Adrenal gland (tissue), 19 donors: ENCODE measurements at places on chromosomes 2 and 18. TPM values are rescaled to one million over a fixed set of nuclear protein-coding genes. Genes with fewer than 3 reads are reported as not detected.
A peak's percentile ranks its signal among the peaks of the same experiment; 100 is the strongest.

DNA sequence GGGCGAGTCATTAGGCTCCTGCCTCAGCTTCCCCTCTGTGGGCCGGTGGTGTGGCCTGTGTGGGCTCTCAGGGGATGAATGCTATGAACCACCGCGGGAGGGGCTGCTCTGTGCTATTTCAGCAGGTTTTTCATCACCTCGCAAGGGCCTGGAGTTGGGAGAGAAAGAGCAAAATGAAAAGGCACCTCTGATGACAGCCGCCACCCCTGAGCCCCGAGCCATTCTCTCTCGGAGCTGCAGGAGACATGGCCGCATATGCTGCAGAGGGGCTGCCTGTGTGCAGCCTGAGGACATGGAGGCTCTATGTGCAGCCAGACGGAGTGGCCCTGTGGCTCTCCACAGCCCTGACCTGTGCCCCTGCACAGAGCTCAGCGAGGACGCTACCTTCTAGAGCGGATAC is 96.2 kb upstream of the CTDP1 start:
- no peak for DNase-seq

GRCh38 chr2:27640722-27641245 is 11.9 kb downstream of the GPN1 start:
- no peak for DNase-seq

DNA sequence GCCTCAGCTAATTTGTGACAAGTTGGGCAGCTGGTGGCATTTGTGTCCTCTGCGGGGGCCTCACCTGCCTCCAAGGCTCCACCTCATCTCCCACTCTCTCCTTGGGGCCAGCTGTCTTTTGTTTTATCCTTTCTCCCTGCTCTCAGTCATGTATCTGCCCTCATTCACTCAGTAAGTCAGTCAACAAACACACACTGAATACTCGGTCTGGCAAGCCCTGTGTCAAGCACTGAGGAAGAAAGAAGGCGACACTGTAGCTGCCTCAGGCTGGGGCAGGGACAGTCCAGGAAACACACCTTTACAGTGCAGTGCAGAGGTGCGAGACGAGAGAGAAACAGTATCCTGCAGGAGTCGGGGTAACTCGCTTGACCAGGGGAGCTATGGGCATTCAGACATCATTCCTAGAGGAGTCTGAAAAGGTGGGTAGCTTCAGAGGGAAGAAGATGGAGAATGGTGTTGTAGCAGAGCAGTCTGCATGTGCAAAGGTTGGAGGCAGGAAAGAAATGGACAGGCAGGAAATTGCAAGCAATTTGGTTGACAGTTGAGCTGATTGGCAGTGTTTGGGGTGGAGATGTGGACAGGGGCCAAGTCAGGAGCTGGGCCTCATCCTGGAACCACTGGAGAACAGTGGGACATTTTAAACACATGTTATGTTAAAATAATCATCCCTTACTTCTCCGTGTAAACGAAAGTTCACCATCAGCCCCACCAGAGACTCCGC is 34.9 kb downstream of the SCTR start:
- DNase-seq, result no peak

AQP12A gene
- polyA plus RNA-seq, result not detected

- no peak for DNase-seq
These were observed 414.3 kb downstream of the ZNF804A start for GRCh38 chr2:185012643-185013042.

MYO7B gene
- 1.5 TPM for polyA plus RNA-seq

- DNase-seq, result no peak
These were observed 22.5 kb downstream of the ALS2 start for GRCh38 chr2:201758234-201758633.

DNA sequence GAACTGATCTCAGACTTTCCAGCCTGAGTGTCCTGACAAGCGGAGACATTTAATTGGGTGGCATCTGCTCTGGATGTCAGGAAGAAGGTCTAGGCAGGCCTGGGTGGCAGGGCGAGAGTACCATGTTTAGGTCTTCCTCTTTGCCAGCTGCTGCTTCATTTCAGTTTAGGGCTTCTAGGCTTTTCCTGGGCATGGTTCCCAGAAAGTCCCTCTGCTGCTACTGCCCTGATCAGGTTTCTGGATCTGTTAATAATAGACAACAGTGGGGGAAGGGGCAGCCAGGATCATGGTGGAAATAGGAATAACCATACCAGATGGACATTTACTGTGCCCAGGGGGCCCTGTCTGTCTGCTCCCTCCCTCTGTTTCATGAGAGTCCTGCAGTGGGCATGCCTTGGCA is 2.3 kb upstream of the PLCD4 start:
- no peak for DNase-seq

DNA sequence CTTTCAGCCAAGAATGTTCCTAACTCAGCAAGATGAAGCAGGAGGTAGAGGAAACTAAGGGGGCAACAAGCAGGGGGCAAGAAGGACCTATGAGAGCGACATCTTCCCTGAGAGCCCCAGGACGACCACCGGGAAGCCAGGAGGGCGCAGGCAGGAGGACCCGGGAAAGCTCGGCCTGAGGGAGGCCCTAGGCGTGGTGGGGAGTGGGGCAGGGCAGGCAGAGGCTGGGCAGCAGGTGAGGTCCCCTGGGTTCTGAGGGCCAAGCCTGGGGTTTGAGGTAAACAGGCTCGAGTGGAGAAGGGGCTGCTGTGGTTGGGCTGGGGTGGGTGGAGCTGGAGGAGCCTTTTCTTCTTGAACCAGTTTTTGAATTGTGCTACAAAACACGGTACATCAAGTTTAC is 1.3 kb upstream of the ALPI start:
- DNase-seq, result no peak

DNA sequence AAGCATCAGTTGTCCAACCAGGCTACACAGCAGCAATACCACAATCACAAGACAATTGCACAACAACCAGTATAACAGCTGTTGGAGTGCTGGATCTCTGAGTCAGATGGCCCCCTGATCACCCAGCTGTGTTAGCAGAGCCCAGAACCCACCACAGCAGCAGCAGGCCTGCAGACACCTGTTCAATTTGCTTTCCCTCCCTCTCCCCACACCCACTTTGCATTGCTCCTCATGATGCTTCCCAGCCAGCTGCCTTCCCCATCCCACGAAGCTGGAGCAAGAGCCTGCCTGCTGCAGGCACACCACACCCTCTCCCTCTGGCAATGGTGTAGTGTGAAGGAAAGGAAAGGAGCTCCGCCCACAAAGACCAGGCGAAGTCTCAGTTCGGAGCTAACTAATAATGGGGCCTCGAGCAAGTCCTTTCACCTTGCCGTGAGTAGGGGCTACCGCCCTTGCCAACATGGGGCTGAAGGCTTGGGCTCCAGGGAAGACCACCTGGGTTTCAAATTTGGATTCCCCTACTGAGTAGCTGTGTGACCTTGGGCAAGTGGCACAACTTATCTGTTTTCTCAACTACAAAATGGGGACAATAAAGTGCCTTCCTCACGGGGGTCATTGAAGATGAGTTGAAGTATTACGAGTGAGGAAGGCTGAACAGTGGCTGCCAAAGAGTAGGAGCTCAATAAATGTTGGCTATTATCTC is 19.4 kb upstream of the ZBTB7C start:
- DNase-seq, result no peak

GRCh38 chr2:69709290-69709689 is 32.6 kb upstream of the ANXA4 start:
- DNase-seq, result no peak

DNA sequence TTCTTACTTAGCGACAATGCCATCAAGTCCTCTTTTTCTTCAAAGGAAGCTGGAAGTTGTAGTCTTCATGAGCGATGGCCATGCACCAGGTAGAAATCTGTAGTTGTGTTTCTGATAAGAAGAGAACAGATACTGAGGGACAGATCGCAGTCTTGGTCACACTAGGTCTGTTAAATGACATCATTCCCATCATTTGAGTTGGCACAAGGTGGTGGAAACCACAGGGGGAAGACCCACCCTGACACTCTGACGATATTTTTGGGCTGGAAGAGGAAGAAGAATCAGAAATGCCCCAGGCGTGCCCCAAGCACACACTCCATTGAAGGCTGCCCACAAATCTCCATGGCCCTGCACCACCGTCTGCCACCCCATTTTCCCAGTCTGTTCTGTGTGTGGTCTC is 89.0 kb upstream of the BOD1L2 start:
- no peak for DNase-seq

- DNase-seq, result no peak
These were observed 9.5 kb downstream of the SESTD1 start for GRCh38 chr2:179255129-179255528.

GRCh38 chr18:35732636-35733035 is 151.1 kb downstream of the GALNT1 start:
- DNase-seq, result no peak

PNPT1 gene
- polyA plus RNA-seq, result 35.7 TPM

- no peak for DNase-seq
These were observed 1362.2 kb upstream of the TMEFF2 start for GRCh38 chr2:193556766-193557470.

PLCL1 gene
- 3.1 TPM for polyA plus RNA-seq

DNA sequence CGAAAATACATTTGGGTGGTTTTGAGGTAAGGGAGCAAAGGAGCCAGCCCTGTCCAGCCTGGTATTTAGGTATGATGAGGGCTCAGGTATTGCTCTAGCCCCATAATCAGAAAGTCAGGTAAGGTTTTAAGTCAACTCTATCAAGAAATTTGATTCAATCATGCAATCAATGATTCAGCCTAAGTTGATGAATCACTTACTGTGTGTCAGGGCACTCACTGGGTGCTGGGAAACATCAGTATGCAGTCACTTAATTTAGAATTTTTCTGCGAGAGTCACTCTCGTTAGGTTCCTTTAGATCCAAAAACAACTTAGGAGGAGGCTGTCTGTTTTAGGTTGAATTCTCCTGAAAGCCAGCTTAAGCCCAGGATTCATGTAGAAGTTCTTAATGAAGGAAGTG is 17.7 kb upstream of the SERPINB2 start:
- DNase-seq, result no peak

- no peak for DNase-seq
These were observed 11.1 kb upstream of the CYS1 start for GRCh38 chr2:10091182-10091888.

GRCh38 chr2:165402162-165402561 is 67.3 kb upstream of the CSRNP3 start:
- DNase-seq, result no peak

DNA sequence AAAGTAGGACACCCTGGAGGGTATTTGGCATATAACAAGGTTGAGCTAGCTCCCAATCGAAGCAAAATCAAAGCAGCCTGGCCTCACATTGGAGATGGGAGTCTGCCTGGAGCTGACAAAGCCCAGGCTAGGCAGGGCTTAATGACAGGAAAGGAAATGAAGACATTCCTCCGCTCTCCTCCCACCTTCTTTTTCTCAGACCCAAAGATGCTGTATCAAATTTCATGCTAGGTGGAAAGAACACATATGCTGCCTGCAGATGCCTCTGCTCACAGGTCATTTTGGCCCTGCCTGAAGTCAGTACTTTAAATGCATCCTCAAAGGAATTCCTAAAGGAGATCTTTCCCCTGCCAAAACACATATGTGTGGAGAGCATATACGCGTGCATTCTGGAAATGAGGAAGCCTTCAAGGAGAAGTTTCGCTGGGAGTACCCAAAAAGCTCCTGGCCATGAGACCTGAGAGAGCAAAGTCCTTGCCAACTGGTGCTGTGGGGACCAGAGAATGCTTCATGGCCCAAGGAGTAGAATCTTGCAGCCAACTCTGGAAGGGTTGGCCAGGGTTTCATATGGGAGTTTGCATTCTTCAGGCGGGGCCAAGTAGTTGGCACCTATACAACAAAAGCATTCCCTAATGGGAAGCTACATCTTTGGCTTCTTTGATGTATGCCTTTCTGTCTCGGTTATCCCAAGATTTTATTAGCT is 88.0 kb downstream of the AQP4 start:
- no peak for DNase-seq

- no peak for DNase-seq
These were observed 4.3 kb upstream of the EFHD1 start for GRCh38 chr2:232629129-232629475.

DNA sequence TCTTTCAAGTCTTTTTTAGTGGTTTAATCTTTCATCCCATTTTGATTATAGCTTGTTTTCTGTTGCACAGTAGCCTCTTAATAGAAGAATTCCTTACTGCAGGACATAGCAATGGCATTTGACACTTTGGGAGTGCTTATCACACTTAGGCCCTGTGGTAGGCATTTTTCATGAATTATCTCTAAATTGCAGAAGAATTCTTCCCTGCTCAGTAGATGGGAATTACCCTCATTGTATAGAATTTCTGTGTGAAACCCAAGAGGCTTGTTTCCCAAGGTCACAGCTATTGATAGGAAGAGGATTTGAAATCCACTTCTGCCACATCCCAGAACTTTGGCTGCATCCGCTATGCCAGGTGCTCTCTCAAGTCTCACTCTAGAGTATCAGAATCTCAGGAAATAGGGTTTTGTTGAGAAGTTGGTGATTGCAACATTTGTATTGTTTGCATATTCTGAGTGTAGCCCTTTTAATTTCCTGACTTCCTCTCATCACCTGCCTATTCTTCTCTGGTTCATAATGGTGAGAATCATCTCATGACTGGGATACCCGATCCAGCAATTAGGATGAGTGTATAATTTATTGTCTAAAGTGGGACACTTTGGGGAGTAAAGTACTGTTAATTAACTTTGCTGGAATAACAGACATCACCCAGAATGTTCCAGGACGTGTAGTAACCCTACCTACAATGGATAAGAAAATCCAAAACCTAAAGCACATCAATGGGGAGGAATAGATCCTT is 255.2 kb upstream of the RASGRP3 start:
- DNase-seq, result no peak

GRCh38 chr18:24231773-24232735 is 93.2 kb downstream of the CABYR start:
- peak; percentile 51 for DNase-seq

- DNase-seq, result peak; percentile 90
These were observed 90.7 kb upstream of the CTDP1 start for GRCh38 chr18:79588636-79589481.

ICOS gene
- polyA plus RNA-seq, result 0.07 TPM

SERPINB3 gene
- not detected for polyA plus RNA-seq

SH2D6 gene
- polyA plus RNA-seq, result 1.3 TPM

DNA sequence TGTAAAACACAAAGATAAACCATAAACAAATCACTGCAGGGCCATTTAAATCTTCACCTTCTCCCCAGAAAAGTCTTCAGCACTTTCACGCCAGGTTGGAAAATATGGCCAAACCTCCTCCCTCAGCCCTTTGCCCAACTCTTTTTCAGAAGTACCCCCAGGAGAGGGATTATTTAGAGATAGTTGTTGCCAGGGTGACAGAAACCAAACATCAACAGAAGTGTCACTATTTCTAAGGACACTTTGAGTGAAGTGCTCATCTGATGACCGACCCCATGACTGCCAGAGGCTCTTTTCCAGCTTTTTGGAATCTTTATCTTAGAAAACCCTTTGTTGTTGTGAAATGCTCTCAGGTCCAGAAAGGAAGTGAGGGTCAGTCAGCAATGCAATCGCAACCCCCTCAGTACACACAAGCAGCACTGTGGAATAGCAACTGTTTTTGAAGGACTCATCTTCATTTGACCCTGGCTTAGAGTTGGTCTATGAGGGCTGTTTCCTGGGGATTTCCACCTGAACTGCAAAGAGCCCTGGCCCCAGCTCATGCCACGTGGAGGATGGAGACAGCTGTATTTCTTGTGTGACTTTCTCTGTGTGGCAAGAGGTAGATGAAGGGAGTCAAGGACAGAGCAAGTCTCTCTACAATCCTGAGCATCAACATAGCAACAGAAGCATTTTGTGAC is 114.0 kb upstream of the STON1 start:
- no peak for DNase-seq

- no peak for DNase-seq
These were observed 36.8 kb downstream of the PARD6G start for GRCh38 chr18:80210312-80211083.

- no peak for DNase-seq
These were observed 9.8 kb upstream of the YWHAQ start for GRCh38 chr2:9640403-9641104.
